Left kidney (tissue), 8 donors: ENCODE measurements at places on chromosomes 1 and 21. TPM values are rescaled to one million over a fixed set of nuclear protein-coding genes. Genes with fewer than 3 reads are reported as not detected.
A peak's percentile ranks its signal among the peaks of the same experiment; 100 is the strongest.

VPS45 gene
- 81.8 TPM for polyA plus RNA-seq

ELAPOR1 gene
- 1.6 TPM for polyA plus RNA-seq

ITPKB gene
- polyA plus RNA-seq, result 21.1 TPM

MROH9 gene
- polyA plus RNA-seq, result not detected

PKN2 gene
- polyA plus RNA-seq, result 91.3 TPM

TDRD10 gene
- 1.4 TPM for polyA plus RNA-seq

OR14K1 gene
- not detected for polyA plus RNA-seq

RIMKLA gene
- 0.65 TPM for polyA plus RNA-seq

APOBEC4 gene
- polyA plus RNA-seq, result 0.10 TPM

SPATC1L gene
- polyA plus RNA-seq, result 9.0 TPM

PERM1 gene
- 0.12 TPM for polyA plus RNA-seq

DENND2C gene
- polyA plus RNA-seq, result 5.4 TPM

GRCh38 chr1:194865383-194865782, 1679.0 kb upstream of the B3GALT2 start:
- no peak for DNase-seq

DNA sequence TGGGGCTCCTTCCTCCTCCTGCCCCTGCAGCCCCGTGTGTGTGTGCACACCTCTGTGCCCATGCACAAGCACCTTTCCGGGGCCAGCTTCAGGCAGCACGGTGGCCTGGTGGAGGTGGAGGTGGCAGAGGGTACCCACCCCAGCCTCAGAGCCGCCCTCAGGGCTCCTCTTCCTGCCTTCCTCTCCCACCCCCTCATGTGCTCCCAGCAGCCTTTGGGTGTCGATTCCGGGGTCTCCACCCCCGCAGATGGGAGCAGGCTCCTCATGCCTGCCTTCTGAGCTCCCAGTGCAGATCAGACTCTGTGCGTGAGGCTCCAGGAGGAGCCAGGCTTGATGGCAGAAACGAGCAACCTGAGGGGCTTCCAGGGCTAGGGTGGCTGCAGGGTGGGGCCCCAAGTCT, 29.2 kb upstream of the PLCH2 start:
- DNase-seq, result no peak

DNA sequence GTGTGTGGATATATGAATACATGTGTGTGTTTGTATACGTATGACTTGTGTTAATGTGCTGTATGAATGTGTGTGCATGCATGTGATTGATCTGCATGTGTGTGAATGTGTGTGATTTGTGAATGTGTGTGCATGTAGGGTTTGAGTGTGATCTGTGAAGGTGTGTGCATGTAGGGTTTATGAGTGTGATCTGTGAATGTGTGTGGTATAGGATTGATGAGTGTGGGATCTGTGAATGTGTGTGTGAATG, 88.2 kb downstream of the STUM start:
- DNase-seq, result no peak

- no peak for DNase-seq
These were observed 30.7 kb downstream of the DMBX1 start for GRCh38 chr1:46520063-46520911.

DNA sequence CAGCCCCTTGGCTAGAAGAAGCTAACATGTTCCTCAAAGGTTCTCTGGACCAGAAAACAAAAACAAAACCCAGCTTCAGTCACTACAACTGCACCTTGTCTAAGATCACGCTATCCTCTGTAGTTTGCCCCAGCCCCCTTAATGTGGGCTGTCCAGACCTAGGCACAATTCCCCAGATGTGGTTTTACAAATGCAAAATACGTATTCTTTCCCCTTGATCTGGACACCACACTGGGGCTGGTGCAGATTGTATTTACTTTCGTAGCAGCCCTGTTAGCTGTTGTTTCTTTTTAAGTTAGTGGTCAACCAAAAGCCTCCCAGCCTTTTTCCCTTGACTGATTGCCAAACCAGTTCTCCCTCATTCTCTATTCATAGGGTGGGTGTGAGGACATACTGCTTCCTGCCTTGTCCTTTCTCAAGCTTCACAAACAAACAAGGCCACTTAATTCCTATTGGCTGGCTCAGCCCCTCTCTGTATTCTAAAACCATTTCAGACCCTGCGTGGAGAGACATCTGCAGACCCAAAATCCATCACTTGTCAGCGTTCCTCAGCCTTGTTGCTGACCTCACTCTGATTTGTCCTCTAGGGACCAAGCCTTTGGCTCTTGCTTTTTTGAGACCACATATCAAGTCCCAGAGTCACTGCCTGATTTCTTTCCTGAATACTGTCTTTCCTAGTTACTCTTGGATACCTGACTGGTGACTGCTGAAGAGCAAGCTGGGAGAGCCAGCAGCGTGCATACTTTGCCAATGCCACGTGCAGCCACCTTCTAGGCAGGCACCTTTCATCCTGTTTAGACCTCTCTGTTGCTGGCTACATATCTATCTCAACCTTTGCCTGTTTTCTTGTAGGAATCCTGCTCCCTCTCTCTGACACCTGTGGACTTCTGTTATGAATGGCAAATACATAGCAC, 96.4 kb upstream of the RAB3GAP2 start:
- peak; percentile 47 for DNase-seq

- no peak for DNase-seq
These were observed 282.7 kb downstream of the NPHP4 start for GRCh38 chr1:5709461-5709975.

GRCh38 chr1:114116086-114116485, 37.6 kb downstream of the SYT6 start:
- no peak for DNase-seq

- no peak for DNase-seq
These were observed 31.5 kb downstream of the RIMS3 start for GRCh38 chr1:40633931-40634376.

DNA sequence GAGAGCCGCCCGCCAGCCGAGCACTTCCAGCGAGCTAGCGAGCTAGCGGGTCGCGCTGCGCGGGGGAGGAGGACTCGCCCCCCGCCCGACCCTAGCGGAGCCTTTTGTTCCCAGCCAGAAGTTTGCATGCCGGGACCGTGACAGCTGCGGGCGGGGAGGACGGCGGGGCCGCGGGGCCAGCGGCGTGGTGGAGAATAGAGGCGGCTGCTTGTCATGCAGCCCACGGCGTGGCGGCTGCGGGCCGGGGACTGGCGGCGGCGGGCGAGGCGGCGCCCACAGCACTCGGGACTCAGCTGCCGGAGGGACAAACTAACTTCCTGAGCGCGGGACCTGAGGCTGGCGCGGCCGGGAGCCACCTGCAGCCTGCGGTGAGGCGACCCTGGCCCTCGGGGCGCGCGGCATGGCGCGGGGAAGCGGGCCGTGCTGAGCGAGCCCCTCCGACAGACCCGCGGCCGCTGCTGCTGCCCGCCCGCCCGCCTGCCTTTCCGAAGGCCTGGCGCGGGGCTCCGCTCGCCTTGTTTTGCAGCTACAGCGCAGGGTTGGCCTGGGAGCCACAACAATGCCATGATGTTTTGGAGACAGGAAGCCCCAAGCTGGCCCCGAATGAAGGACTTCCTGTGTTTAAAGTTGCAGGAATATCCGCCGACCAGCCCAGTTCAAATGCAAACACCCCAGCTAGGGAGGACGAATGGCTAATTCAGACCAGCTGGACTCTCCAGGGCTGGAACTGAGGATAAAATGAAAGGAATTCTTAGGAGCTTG, 82.2 kb upstream of the BMP8A start:
- DNase-seq, result no peak

GRCh38 chr1:101178341-101178687, 58.5 kb upstream of the S1PR1 start:
- no peak for DNase-seq

DNA sequence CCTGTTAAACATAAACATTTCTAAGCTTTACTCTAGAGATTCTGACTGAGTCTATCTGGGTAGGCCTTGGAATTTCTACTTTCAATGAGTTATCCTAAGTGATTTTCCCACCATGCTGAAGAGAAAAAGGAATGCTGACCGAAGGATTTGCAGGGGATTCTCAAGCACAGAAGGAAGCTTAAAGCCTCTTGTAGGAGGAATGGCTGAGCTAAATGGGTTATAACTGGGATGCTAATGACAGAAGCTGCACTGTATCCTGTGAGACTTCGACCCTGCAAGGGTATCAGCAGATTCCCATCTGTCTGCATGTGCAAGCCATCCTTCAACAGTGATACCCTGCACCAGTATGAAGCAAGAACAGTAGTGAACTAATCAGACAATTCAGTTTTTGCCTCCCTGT, 35.4 kb downstream of the SLC35D1 start:
- no peak for DNase-seq

GRCh38 chr1:245480393-245481120, 325.8 kb downstream of the KIF26B start:
- DNase-seq, result no peak

GRCh38 chr1:1217621-1218523, 3.9 kb upstream of the TNFRSF4 start:
- no peak for DNase-seq

DNA sequence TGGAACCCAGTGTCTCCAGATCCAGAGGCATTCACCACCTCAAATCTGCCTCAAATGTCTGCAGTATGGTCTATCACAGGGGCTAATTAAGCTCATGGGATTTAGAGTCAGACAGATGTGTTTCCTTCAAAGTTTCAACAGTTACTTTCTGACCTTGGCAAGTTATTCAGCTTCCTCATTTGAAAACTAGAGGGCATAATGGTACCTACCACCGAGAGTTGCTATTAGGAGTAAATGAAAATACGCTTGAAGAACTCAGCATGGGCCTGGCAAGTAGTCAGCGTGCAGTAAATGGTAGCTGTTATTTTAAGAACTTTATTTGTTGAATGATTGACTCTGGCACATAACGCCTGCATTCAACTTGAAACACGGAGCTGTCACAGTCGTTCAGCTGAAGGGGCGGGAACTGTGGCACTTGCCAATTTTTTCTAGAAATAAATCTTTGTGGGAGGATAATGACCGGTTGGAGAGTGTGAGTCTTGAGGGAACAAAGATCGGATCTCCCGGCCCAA, 1.2 kb upstream of the CAP1 start:
- DNase-seq, result no peak

GRCh38 chr1:203368624-203369451, 17.9 kb upstream of the FMOD start:
- no peak for DNase-seq

DNA sequence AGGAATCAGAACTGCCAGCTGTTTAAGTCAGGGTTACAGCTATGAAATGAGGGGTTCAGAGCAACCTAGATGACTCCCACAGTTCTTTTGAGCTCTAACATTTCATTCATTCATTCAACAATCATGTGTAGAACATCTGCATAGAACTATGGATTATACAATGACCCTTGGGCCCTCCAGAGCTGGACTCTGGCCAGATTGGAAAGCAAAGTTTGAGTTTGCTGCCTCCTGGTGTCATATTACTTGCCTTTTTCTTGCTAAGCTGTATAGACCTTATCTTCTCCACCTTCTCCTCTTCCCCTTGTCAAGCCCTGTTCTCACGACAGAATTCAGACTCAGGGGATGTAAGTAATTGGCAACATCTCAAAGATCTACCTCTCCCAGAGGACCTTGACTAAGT, 4.0 kb downstream of the CASQ2 start:
- no peak for DNase-seq

- DNase-seq, result no peak
These were observed 59.4 kb upstream of the FMOD start for GRCh38 chr1:203410182-203410900.

GRCh38 chr1:200294241-200294640, 115.6 kb downstream of the ZNF281 start:
- DNase-seq, result no peak

GRCh38 chr1:8477983-8478362, 160.1 kb downstream of the SLC45A1 start:
- no peak for DNase-seq

DNA sequence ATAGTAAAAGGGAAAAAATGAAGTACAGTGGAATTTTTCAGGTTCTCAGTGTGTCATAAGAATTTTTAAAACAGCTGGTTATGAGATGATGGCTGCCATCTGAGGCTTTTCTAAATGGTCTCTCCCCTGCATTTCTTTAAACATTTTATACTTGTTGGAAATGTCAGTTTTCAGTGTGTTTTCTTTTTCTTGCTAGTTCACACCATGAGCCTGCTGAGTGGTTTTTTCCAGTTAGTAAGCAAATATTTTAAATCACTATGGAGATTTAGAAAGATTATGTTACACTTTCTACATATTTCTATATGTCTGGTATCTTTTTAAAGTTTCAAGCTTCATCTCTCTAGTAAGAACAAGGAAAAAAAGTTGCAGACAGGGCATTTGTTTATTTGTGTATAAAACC, 9.6 kb downstream of the RBM15 start:
- no peak for DNase-seq

DNA sequence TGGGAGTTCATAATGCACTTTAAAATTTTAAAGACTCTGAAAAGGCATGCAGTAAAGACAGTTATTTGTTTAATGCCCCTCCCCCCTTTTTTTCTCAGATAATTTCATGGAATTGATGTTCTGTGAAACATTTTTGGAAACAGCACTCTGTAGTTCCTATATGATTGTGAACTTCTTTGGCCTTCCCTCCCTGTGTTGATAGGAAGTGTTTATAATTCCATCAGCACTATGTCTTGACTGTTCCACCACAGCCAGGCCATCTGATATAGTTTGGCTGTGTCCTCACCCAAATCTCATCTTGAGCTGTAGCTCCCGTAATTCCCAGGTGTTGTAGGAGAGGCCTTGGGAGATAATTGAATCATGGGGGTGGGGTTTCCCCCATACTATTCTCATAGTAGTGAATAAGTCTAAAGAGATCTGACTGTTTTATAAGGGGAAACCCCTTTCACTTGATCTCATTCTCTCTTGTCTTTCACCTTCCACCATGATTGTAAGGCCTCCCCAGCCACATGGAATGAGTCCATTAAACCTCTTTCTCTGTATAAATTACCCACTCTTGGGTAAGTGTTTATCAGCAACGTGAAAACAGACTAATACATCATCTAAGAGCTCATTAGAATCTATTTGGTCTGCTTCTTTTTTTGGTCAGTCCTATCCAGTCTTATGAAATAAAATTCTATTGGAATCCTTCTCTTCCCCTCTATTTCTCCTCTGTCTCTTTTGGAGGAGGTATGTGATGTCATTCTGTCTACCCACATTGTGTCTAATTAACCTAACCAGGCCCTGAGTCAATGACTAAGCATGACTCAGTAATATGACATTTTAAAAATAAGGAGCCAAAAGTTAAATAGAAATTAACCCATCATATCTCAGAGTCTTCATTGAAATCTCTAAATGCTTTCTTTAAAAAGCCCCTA, 8.9 kb downstream of the CCDC185 start:
- no peak for DNase-seq

GRCh38 chr1:185775501-185775900, 41.3 kb downstream of the HMCN1 start:
- peak; percentile 30 for DNase-seq
